Pons (tissue), 1 donor: ENCODE measurements at places on chromosomes 1 and 21.
A peak's percentile ranks its signal among the peaks of the same experiment; 100 is the strongest.

DNA sequence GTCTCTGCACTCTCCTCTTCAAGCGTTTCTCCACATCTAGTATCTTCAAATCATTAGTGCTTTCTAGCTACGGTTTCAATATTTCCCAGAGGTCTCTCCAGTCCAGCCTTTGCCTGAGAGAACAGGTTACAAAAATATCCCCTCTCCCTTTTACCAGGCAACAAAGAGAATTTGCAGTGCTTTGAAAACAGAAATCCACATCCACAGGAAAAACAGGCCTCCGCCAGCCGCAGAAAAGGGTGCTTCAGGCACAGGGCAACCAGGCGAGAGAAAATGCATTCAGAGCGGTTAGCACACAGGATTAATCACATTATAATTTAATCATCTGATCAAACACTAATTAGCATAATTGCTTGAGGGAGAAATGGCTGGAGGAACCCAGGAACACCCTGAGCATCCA, 13.8 kb downstream of the DSCAM start:
- no peak for DNase-seq

- no peak for DNase-seq
Observed at GRCh38 chr1:232226197-232226712, 403.7 kb downstream of the SIPA1L2 start.

DNA sequence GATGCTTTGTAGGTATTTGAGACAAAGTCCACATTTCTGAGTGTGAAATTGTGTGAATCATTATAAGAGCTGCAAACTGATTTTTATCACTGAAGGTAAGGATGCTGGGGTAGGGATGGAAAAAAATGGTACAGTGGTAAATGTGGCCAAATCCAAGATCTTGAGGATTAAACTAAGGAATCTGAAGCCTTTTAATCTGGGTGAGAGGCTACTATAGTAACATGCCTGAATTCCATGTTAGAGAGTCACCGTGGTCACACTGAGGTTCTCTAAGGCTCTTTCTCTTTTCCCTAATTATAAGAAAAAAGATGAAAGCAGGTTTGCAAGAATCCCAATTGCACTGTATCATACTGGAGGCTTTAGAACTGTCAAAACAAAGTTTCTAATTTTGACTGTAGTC, 17.6 kb downstream of the PTGER3 start:
- no peak for DNase-seq

GRCh38 chr1:102732927-102733326, 375.4 kb downstream of the COL11A1 start:
- no peak for DNase-seq

DNA sequence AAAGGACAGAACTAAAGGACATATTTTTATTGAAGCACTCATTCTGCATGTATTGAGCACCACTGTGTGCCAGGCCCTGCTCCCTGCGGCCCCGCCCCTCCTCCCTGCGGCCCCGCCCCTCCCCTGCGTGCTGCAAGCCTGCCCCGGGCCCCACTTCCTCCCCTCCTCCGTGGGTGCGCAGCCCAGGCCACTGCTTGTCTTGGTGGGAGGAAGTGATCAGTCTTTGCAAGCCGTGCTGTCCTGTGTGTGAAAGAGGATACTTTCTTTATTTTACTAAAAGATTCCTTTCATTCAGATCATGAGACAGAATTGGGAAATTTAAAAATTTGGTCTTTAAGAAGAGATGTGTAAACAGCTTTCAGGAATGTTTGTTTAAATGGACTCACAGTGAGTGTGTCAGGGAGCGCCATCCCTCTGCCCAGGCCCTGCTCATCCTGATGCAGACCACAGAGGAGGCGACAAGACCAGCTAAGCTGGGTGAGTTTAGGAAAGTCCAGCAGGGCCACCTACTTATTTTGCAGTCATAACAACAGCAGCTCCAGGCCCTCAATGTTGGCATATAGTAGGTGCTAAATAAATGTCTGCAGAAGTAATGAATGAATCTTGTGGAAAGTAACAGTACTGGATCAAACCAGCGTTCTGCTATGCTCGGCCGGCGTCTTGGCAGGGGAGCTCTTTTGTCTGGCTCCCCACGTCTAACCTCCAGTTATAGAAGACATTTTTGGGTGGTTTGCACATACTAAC, 88.3 kb upstream of the SELENON start:
- peak; percentile 33 for DNase-seq

DNA sequence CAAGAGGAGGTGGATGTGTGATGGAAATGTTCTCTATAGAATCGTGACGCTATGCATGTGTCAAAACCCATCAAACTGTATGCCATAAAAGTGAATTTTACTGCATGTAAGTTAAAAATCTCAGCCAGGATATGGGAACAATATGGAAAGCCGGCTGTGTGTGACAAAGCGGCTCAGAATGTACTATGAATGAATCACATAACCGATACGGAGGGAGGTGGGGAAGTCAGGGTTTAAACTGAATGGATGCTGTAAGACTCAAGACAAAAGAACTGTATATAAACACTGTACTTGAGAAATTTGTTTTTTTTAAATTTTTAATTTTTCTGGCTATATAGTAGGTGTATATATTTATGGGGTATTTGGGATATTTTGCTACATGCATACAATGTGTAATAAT, 111.6 kb upstream of the PDE4B start:
- DNase-seq, result no peak

DNA sequence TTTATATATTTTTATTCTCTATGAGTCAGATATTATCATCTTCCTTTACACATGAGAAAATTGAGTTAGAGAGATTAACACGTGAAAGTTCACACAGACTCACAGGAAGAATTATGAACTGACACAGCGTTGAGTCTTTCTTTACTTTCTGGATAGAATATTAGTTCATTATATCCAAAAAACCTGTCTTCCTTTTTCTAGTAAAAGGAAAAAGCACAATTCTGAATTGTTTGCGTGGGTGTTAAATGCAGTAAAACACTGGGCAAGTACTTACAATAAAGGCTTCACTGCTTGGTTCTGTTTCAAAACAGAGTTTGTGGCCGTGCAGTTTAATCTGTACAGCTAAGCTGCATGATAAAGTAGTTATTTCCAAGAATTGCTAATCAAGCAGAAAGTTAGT, 10.8 kb downstream of the MAGI3 start:
- DNase-seq, result no peak

- DNase-seq, result no peak
Observed at GRCh38 chr21:45098867-45099266, 24.5 kb downstream of the ADARB1 start.

GRCh38 chr1:112633628-112634027, 14.0 kb downstream of the CAPZA1 start:
- no peak for DNase-seq

DNA sequence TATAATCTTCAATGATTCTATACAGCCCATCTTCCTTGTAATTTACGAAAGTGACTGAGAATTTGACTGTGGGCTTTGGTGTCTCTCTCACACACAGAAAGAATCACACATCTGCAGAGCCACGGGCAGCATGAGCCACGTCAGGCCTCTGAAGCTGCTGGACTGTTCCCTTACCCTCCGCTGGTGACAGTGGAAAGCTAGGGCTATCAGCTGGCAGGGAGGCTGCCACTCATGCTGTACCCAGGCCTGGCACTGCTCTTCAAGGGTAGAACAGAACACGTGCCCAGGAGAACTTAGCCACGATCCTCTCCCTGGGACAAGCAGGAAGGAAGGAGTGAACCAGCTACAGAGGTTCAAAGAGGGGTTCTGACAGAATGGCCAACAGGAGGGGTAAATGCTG, 90.7 kb downstream of the JAK1 start:
- no peak for DNase-seq

GRCh38 chr1:186244825-186245224, 130.2 kb downstream of the TPR start:
- DNase-seq, result no peak

DNA sequence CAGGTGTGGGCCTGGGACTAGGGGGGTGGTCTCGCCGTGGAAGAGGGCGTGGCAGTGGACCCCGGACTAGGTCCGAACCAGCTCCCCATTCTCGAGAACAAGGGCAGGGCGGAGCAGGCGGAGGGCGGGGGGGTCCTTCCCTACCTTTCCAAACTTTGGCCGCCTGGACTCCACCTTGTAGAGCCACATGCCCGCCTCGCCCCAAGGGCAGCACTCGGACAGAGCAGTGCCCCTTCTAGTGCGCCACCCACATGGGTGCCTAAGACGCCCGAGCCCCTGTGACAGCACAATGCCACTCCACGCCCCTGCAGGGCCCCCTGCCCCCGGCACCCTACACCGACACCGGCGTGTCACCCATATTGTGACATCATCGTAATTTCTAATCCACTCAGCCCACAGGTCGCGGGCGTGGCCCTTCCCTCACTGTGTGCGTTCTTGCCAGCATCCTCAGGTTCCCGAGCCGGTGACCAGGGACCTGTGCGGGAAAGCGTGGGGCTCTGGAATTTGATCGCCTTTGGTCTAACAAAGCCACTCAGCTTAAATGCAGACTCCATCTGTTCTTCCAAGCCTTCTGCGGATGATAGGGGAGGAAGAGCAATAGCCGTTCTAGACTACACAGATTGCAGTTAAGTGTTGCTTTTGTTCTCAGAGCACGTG, 553 bp upstream of the STMN1 start:
- DNase-seq, result peak; percentile 61

DNA sequence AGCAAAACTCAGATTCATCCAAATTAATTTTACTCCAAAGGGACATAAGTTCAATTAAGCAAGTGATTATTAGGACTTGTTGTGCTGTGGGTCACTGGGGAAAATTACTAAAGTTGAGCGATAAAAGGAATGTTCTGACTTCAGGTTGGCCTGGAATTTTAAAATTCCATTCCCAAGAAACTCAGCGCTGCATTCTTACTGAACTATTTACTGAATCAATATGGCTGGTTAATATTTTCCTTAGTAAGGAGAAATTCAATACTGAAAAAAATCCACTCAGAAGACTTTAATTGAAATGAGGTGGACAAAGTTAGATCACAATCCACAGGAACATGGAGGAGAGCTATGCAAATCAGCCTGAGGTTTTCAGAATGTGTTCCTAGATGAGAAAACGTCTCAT, 578.9 kb upstream of the NR5A2 start:
- DNase-seq, result no peak

DNA sequence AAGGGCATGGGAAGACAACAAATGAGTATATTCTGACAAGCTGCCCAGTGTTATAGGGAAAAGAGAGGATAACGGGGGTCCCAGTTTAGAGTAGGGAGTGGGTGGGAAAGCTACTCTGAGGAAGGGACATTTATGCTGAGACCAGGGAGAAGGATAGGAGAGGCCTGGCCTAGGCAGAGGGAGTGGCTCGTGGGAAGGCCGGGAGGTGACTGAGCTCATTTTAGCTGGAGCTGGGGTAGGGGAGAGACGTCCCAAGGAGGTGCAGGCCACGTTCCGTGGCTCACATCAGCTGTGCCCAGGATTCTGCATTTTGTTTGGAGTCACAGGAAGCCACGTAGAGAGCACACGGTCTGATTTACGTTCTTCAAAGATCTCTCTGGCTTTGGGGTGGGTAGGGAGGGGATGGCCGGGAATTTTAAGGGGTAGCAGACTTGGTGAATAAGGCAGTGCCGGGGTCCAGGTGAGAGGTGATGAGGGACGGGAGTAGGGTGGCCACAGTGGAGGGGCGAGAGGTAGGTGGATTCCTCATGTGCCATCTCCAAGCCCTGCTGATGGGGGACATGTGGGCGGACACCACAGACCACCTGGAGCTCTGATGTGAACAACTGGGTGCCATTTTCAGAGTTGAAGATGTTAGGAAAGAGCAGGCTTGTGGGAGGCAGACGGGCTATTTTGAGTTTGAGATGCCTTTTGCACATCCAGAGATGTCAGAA, 4.7 kb downstream of the TINAGL1 start:
- no peak for DNase-seq

GRCh38 chr1:117473063-117473462, 105.8 kb downstream of the MAN1A2 start:
- no peak for DNase-seq

GRCh38 chr1:9207715-9208114, 26.9 kb upstream of the H6PD start:
- DNase-seq, result no peak

GRCh38 chr21:43187715-43188114, 18.9 kb downstream of the CRYAA start:
- no peak for DNase-seq
